PC-3 (cell line): ENCODE measurements at places on chromosomes 2 and 18. TPM values are rescaled to one million over a fixed set of nuclear protein-coding genes. Genes with fewer than 3 reads are reported as not detected.

Gene ARL4C
- total RNA-seq, result 19.9 and 21.7 TPM in 2 replicates

DNA sequence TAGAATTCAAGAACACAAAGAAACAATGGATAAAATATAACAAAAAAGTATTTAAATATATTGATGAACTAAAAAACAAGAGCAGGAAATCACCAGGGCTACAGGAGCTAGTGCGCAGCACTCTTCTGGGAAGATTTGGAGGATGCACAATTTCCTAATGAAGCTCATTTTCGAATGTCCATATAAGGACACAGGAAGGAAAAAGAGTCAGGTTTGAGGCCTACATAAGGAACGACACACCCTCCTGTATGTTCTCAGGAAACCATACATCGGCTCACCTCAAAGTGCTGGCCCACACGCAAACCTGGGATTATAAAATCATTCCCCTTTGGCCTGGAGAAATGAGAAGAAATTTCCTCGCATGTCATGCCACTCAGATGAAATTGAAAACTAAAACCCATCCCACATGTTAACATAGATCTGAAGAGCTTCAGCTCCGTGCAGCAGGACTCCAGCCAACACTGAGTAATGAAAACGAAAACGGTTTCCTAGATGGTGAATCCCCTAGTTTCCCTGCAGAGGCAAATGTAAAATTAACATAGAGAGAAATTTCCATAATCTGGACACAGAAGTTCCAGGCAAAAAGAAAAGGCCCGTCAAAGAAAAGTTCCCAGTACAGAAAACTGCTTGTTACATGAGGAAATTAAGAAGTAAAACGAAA is 825.8 kb downstream of the SOCS6 start:
- peak overlapping the region; percentile 58 for H3K4me3 ChIP-seq
- no peaks in the 10 kb centered on the region for H3K36me3 ChIP-seq
- no peak for DNase-seq
- no peaks in the 10 kb centered on the region for H3K4me1 ChIP-seq
- no peak overlapping the region for H3K27ac ChIP-seq

- H3K36me3 ChIP-seq, result no peaks in the 10 kb centered on the region
- no peak overlapping the region for H3K4me3 ChIP-seq
- no peaks in the 10 kb centered on the region for H3K27me3 ChIP-seq
Observed at GRCh38 chr18:34543945-34544344, 166.2 kb upstream of the DTNA start.

DNA sequence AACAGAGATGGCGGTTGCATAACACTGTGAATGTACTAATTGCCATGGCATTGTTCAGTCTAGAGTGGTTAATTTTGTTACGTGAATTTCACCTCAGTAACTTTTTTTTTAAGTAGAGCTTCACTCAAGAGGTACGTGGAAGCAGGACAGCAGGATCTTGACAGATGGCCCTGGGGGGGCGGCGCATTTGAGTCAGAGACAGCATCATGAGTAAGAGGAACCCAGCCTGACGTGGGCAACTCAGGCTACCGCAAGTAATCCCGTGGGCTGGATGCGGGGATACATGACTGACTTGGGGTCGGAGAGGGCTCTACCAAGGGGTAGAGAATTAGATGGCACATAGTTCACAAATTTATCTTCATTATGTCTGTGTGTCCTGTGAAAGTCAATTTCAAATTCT is 38.1 kb upstream of the DAPL1 start:
- no peak overlapping the region for H3K27ac ChIP-seq
- H3K27me3 ChIP-seq, result no peaks in the 10 kb centered on the region
- H3K4me3 ChIP-seq, result no peak overlapping the region
- no peak for DNase-seq
- no peaks in the 10 kb centered on the region for H3K4me1 ChIP-seq
- no peaks in the 10 kb centered on the region for H3K36me3 ChIP-seq

DNA sequence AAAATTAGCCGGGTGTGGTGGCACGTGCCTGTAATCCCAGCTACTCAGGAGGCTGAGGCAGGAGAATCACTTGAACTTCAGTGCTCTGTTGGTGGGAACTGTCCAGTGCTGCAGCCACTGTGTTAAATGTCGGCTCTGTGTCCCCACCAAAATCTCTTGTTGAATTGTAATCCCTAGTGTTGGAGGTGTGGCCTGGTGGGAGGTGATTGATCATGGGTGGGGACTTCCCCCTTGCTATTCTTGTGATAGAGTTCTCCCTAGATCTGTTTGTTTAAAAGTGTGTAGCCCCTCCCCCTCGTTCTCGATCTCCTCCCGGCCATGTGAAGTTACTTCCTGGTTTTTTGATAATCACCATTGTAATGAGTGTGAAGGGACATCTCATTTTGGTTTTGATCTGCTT is 9.8 kb upstream of the RPL31 start:
- DNase-seq, result no peak
- H3K4me1 ChIP-seq, result no peaks in the 10 kb centered on the region
- H3K27ac ChIP-seq, result no peak overlapping the region
- no peak overlapping the region for H3K4me3 ChIP-seq
- H3K36me3 ChIP-seq, result peaks cover 53% of the 10 kb centered on the region

DNA sequence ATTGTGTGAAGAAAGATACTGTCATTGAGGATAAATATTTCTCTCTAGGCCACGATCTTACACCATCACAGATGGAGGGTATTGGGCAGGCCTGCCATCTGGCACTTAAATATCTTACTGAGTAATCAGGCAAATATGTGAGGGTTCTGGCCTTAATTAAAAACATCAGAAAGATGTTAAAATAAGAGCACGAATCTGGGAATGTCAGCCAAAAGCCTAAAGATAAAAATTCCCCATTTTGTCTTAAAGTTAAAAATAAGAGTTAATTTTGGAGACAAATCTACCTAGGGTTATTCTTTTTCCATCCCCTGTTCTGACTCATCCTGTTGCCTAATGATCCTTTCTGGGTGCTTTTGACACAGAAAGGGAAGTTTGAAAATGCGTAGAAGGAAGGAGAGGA is 121.0 kb downstream of the SUCLG1 start:
- H3K27ac ChIP-seq, result no peak overlapping the region
- H3K27me3 ChIP-seq, result no peaks in the 10 kb centered on the region
- DNase-seq, result no peak
- H3K4me3 ChIP-seq, result no peak overlapping the region
- no peaks in the 10 kb centered on the region for H3K36me3 ChIP-seq
